ENCODE measurements at places on chromosomes 1 and 21. TPM values are rescaled to one million over a fixed set of nuclear protein-coding genes. Genes with fewer than 3 reads are reported as not detected.

The DPT gene
- total RNA-seq: 1.1 TPM

The A3GALT2 gene
- 0.35 TPM for total RNA-seq

The F13B gene
- not detected for total RNA-seq

The PROX1 gene
- 0.32 TPM for total RNA-seq

The C4BPA gene
- total RNA-seq: not detected

GRCh38 chr1:54114955-54115354 is 37.8 kb downstream of the CDCP2 start:
- DNase-seq: no peak

DNA sequence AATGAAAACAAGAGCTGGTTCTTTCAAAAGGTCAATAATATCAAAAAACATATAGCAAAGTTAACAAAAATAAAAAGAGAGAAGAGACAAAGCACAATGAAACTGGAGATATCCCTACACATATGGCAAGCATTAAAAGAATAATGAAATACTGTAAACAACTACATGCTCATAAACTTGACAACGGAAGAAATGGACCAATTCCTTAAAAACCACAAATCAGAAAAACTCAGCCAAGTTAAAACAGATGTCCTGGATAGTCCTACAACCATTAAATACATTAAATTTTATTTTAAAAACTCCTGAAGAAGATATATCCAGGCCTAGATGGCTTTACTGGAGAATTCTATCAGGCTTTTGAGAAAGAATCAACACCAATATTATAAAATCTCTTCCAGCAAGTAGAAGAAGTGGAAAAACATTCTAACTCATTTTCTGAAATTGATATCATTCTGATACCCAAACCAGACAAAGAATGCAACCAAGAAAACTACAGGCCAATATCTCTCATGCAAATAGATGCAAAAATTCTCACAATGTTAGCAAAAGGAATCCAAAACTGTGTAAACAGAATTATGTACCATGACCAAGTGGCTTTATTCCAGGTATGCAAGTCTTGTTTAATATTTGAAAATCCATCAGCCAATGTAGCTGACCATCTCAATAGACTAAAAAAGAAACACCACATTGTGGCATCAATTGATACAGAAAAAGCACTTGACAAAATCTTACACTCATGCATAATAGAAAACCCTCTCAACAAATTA is 56.1 kb upstream of the LRRC7 start:
- DNase-seq: no peak

DNA sequence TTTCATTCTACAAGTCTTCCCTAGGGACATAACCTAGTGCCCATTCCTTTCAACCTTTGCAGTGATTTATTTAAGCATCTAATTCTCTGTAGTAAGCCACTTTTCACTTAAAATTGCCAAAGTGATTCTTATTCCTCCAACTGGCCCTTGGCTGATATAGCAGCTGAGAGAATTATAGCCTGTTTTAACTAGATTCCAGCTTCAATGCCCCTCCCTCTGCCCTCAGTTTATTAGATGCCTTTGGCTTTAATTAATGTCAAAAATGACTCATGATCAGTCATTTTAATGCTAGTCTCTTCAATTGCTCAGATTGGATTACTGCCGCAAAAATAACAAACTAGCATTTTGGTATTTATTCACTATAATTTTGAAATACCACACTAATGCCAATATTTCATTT is 145.4 kb upstream of the KCTD3 start:
- no peak for DNase-seq

GRCh38 chr1:230429067-230429735 is 3.1 kb upstream of the PGBD5 start:
- DNase-seq: no peak

DNA sequence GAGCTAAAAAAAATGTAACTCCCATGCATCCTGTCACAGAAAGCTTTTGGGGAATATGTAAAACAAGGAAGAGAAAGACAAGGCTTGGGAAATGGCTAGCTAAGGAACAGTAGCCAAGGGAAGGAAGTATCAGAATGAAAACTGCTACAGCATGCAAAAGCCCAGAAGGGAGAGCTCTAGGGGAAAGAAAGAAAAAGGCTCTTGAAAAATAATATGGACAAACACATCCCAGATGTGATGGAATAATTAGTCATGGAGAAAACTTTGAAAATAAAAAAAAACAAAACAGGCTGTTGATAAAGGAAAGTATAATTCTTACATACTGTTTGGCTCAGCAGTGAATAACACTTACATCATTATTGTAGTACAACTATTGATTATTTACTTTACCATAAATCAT is 47.9 kb upstream of the VCAM1 start:
- no peak for DNase-seq

DNA sequence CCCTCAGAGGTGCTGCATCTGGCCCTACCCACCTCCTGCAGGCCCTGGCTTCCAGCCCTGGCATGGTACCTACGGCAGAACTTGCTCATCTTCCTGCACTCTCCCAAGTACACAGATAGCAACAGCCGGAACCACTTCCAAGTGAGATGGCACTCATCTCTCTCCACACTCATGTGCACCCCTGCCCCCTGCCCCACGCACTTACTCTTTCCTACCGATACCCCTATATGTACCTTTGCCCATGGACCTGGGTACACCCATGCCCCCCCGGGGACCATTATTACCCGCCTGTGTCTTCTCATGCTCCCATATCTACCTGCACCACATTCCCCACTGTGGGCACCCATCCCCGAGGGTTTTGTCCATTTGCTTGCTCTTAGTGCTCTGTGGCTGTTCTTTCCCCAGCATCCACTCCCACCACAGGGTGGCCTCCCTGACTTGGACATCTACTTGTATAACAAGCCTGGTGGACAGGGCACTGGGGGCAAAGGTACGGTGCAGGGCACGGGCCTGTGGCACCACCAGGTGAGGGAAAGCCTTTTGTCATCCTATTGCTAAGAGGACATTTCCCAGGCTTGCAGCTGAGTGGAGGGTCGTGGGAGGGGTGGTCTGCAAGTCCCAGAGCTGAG is 14.7 kb downstream of the HYI start:
- DNase-seq: no peak

DNA sequence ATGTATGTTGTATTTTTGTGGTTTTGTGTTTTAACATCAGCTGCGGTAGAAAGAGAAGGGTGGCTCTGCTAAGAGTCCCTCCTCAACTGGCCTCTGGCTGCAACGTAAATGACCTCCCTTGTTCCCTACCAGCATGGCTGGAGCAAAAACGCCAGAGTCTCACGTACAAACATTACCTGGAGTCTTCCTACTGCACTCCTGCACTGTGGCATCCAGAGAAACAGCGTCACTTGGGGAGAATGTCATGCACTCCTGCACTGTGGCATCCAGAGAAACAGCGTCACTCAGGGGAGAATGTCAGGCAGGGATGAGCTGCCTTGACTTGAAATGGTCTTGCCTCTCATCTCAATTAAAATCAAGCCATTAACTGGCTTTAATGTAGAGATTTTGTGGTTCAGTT is 314.2 kb downstream of the KIF26B start:
- no peak for DNase-seq

- no peak for DNase-seq
Observed at GRCh38 chr1:114108751-114109255, 44.9 kb downstream of the SYT6 start.

GRCh38 chr1:38041936-38042834 is 4.4 kb downstream of the POU3F1 start:
- no peak for DNase-seq

GRCh38 chr21:18603980-18604379 is 200.4 kb upstream of the TMPRSS15 start:
- no peak for DNase-seq

Measured in osteocyte (in vitro differentiated cells).